ENCODE measurements at places on chromosomes 6 and 20.
A peak's percentile ranks its signal among the peaks of the same experiment; 100 is the strongest.

DNA sequence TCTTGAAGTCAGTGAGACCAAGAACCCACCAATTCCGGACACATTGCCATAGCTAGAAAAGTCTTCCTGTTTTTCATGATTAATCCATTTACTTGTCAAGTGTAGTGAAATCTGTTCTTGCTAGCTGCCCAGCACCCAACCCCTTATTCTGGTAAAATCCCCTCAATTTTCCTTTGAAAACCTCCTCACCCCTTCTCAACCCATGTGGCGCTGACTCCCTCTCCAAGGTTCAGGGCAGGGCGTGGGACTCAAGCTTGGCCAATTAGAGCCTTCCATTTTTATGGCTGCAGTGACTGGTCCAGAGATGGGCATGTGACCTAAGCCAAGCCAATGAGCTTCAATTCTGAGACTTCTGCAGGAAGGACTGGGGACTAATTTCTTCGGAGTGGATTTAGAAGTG lies 9.8 kb upstream of the ZBP1 start:
- DNase-seq: peak; percentile 74

- DNase-seq: no peak
These were observed 14.9 kb downstream of the CRISP2 start for GRCh38 chr6:49698478-49698877.

- no peak for DNase-seq
These were observed 146.2 kb downstream of the TBX18 start for GRCh38 chr6:84618046-84618752.

DNA sequence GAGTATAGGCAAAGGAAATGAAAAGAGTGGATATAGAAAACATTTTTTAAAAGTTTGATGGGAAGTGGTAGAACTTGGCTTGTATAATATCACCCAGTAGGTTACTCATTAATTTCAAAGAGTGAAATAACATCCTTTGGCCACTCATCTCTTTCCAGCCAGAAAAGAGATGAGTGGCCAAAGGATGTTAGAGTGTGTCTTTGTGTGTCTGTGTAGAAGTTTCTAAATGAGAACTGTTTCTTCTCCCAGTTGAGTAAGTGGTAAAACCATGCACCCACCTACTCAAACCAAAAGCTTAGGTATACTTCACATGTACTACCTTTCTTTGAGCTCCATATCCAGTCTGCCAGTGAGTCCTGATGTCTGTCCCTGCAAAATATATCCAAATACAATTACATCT lies 47.7 kb upstream of the TMEM244 start:
- no peak for DNase-seq

DNA sequence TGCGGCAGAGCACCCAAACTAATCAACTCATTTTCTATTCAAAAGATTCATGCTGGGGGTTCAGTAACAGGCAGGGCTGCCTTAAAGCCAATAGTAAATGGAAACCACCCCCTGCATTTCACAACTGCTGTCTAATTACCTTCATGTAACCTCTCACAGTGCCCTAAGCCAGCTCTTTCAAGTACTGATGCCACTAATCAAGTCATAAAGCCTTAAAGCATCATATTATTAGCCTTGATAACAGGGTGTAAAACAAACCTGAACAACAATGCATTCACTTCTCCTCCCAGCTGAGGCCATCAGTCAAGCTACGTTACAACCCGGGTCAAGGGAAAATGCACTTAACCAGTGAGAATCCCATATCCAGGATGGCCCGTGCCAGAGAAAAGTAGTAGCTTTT lies 33.0 kb downstream of the TRERF1 start:
- DNase-seq: no peak

- DNase-seq: peak; percentile 50
These were observed 123.3 kb downstream of the PXDC1 start for GRCh38 chr6:3627956-3628835.

GRCh38 chr20:57667388-57667787 lies 42.4 kb downstream of the PMEPA1 start:
- DNase-seq: no peak

Data from activated CD8-positive, alpha-beta T cell treated with anti-CD3 and anti-CD28 coated beads for 36 hours (primary cell).